ENCODE measurements at places on chromosomes 1 and 21. TPM values are rescaled to one million over a fixed set of nuclear protein-coding genes. Genes with fewer than 3 reads are reported as not detected.

Gene TMEM200B
- total RNA-seq, result 0.14 TPM

Gene FAM177B
- total RNA-seq, result not detected

Gene GNG4
- 15.4 TPM for total RNA-seq

Gene TBX15
- total RNA-seq, result 0.08 TPM

Gene TBX19
- 0.61 TPM for total RNA-seq

Gene SMCP
- total RNA-seq, result not detected

All from A549 treated with CpdA at 1 μM for 4 hours (cell line).